NCI-H187 treated with DMSO at 0.1 percent for 48 hours (cell line): ENCODE measurements at places on chromosomes 12 and 14.

DNA sequence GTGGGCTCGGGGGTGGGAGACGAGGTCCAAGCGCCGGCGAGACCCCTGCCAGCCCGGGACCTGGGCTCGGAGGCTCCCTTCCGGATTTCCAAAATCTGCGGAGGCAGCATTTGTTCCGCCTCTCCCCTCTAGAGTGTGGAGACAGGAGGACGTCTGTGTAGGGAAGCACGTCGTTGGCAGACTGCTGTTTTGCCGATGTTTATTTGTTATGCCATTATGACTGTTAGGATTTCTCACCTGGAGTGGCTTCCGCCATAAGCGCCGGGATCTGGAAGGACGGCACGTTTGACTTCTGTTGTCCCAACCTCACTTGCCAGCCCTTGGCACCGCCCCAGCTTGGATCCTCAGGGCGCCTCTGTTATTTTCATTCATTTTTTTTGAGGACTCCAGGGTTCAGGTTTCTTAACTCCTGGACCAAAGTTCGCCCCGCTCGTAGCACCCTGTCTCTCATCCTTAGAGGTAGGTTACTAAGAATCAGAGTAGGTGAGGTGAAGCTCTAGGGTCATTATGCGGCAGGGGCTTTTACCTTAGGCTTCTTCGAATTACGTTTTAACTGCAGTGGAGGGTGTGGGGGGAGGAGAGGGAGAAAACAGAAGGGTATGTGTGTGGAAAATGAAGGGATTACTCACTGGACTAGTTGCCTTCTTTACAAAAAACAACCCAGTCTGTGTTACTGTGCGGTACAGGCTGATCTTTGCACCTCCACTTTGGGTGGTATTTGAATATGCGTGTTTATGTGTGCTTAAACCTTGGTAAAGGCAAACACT is 547 bp upstream of the PYGL start:
- DNase-seq = no peak

DNA sequence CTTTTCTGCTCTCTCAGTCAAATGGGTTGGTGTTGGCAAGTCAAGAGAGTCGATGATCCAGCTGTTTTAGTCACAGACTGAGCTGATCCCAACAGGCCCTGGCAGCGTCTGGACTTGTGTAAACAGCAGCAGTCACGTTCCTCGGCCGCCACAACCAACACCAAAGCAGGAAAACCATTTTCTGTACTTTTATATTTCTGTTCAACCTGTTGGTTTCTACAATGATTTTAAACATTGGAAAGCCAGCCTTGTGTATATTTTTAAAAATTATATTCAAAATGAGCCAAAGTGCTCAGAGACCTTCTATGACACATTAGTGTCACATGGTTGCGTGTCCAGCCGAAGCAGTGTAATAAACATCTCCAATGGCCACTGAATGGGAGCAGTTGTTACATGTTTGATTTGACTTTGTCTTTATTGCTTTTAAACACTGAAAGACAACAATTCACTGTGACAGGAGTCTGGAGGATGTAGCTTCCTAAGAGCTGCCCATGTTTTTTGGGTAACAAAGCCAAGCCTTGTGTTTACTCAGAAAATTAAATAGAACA is 5.9 kb upstream of the SIVA1 start:
- DNase-seq = no peak

DNA sequence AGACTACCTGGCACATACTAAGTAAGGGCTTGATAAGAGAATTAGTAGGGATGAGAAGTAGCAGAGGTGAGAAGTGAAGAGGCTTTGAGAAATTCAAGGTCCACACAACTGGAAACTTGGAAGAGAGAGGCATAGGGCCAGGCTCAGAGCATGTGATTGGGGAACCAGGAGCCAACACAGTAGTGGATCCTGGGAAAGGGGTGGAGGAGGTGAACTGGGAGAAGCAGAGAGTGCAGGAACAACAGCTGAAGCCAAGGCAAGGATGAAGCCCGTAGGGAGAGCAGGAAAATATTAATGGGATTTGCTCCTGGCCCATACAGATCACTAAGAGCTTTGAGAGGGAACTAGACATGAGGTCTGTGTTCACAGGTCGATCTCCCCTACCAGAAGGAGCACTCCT is 1.4 kb upstream of the ITGB7 start:
- DNase-seq = no peak

DNA sequence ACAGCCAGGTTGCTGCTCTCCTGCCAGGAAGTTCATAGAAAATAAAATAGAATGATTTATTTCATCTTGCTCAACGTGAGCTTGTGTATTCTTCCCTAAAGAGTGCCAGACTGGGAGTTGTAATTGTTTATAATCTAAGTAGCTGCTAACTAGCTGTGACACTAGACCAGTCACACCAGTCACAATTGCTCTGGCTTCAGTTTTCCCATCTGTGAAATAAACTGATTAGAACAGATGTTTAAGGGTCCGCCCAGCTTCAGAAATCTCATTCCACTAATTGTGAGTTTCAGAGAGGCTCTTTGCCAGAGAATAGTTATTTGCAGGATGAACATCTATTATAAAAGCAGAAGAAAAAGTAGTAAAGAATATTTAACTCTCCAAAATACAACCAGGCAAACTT is 55.6 kb upstream of the ZDHHC17 start:
- DNase-seq = no peak

DNA sequence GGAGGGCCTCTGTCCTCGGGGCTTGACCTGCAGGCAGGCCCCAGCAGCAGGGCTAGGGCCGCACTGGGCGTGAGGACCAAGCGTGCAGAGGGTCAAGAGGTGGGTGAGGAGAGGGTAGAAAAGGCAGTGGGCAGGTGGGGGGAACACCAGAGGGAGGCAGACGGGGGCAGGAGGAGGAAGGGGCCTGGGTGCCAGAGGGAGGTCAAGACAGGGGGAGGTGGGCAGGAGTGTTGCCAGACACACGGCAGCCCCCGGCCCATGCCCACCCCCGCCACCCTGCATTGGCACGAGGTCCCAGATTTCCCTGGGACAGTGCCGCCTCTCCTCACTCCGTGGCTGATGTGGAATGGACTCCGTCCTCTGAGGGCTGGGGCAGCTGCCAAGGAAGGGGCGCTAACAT is 8.2 kb downstream of the TMEM121 start:
- no peak for DNase-seq

- no peak for DNase-seq
Observed at GRCh38 chr12:82942521-82942920, 255.8 kb downstream of the TMTC2 start.

DNA sequence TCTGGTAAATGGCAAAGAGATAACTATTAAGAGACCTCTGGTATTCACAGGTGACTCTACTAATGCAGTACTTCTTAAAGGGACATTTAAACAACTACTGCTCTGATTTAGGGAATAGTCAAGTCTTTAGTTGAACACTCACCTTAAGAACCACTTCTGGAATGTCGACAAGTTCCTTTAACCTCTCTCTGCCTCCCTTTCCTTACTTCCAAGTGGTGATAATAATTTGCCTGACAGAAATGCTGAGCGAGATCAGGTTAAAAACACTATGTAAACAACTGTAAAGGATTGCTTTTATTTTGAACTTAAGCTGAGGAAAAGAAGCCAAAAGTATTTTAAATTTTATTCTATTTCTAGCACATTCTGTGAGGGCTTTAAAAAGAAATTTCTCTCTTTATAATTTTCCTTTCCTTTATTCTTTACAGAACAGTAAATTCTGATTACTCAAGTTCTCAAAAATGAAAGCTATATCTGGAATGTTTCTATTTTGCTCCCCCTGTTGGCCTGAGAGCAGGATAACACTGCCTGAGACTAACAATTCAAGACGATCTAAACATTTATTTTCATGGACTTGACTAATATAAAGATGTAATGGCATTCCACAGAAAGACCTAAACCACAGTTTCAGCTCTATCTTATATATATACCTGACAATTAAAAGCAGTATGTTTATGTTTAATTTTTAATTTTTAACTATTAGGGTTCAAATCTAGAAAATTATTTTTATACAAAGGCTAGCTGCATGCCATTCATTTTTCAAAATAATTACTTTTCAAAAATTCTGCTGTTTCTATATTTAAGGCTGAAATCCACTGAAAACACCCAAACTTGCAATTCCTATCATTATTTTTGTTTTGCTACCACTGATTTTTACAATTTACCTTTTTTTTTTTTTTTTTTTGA is 29.2 kb downstream of the ZCCHC8 start:
- no peak for DNase-seq

DNA sequence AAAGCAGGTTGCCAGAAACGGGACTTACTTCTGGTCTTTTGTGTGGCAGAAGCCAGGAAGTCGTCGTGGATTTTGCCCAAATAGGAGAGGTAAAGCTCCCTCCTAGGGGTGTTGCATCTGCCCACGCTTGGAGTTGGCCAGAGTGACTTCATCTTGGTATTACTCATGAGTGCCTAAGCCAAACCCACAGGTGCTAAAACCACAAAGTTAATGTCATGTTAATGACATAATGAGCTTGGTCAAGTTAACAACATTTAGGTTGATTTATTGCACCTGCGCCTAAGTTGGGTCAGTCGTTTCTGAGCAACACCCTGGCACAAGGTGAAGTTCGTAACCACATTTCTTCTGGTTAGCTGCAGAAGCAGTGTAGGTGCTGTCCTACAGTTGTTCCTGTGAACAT is 225.2 kb downstream of the FUT8 start:
- no peak for DNase-seq

- no peak for DNase-seq
Observed at GRCh38 chr12:63302269-63302940, 151.4 kb upstream of the AVPR1A start.

- no peak for DNase-seq
Observed at GRCh38 chr12:1800401-1801302, 19.7 kb upstream of the LRTM2 start.

- no peak for DNase-seq
Observed at GRCh38 chr14:24177041-24177825, 5.4 kb downstream of the REC8 start.
